ENCODE measurements at places on chromosomes 1 and 21.

DNA sequence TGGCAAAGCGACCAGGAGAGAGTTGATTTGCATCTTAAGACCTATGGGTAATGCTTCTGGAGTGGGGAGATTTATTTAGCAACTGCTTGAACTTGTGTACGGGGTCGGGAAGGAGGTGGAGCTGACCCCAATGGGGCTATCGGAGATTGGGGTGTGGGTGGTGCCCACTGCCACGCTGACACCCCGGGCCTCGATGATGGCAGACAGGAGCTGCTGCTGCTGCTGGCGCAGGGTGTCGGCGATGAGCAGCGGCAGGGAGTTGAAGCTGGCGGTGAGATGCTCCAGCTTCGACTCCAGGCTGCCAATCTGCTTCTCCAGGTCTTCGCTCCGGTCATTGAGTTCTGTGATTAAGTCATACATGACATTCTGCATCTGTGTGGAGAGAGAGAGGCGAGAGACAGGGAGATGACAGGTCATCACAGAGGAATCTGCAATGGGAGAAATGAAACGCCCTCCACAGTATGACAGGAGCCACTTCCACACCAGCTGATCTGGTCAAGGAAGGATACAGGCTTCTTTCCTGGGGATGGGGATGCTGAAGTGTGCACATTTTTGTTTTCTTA is 100.0 kb upstream of the ADAR start:
- no peak for DNase-seq

- no peak for DNase-seq
Measured at GRCh38 chr21:46182548-46183336, 1.5 kb downstream of the SPATC1L start.

- no peak for DNase-seq
Measured at GRCh38 chr21:15852146-15852545, 122.4 kb downstream of the USP25 start.

- peak; percentile 27 for DNase-seq
Measured at GRCh38 chr21:18832950-18833349, 429.4 kb upstream of the TMPRSS15 start.

DNA sequence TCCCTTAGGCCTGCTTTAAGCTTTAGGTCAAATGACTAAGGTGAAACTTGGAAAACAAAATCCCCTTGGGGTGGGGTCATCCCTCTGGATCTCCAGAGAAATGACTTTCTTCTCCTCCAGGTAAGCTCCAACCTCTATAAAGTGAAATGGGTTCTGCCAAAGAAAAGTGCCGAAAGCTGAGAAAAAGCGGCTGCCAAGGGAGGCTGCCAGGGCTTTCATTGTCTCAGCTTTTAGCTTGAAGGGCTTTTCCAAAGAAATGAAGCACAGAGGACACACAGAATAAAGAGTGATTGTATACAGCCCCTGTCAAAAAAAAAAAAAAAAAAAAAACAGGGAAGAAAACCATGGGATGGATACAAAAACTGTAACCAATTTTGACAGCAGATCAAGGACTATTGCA is 126.9 kb downstream of the TGFBR3 start:
- DNase-seq, result no peak

DNA sequence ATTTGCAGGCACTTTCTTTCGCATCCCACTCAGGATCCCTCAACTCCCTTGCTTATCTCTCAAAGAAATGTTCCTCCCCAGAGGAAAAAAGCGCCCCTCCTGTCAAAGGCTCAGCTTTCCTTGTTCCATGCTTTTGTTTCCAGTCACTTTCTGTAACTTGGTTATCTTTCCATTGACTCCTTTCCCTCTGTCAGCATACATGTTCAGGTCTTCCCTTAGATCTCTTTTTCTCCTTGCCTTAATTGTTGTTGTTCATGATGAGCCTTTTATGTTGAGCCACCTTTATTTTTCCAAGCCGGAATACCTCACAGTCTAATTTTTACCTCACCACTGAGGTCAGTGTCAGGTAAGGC is 46.5 kb upstream of the PODN start:
- peak; percentile 11 for DNase-seq

All from RWPE1 (cell line).